ENCODE measurements at places on chromosomes 12 and 14.

DNA sequence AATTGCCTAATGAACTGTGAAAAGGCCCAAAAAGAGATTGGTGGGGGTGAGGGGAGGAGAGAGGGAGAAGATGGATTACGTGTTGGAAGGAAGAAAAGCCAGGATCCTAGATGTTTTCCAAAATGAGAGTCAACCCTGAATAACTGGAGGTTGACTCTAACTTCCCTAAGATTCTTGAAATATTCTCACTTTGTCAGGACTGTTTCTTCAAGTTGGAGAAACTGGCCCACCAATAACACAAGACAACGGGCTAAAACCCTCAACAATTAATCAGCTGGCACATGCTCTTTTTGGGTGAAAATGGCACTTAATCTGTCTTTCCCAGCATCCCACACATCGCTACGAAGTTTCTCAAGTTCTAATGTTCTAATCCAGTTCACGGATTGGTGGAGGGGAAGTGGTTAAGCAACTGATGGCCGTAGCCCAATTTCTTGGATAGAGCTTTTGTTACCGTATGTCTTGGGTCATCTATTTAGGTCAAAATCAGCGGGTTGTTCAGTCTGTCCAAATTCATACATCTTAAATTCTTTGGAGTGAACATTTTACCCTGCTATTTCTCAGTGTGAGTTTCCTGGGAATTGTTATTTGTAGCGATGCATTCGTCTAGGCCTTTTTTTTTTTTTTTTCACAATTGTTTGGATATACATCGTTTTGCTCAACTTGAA, 49.0 kb downstream of the GPHB5 start:
- no peak for DNase-seq

GRCh38 chr14:23128969-23129758, 10.1 kb upstream of the CEBPE start:
- no peak for DNase-seq

DNA sequence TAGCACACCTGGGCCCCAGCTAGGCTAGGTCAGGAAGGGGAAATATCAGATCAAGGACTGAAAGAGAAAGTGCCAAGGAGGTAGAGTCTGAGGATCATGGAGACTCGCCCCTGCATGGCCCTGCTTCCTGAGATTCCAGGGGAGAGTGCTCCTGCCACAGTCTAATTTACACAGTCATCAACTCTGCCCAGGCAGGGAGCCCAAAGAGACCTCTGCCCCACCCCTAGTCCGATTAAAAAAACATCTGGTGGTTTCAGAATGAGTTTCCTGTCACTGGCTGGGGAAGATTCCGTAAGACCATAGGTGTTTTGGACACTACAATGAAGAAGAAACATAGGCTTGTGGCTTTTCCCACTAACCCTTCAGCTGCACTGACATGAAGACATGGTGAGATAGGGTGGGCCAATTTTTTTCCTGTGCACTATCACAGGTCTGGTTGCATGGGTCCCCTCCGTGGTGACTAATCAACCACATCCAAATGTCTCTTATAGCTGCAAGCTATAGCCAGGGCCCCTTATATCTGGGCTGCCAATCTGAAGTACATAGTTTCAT, 31.5 kb upstream of the GZMB start:
- DNase-seq: peak; percentile 8

GRCh38 chr12:111748867-111749266, 17.9 kb upstream of the ALDH2 start:
- DNase-seq: no peak

DNA sequence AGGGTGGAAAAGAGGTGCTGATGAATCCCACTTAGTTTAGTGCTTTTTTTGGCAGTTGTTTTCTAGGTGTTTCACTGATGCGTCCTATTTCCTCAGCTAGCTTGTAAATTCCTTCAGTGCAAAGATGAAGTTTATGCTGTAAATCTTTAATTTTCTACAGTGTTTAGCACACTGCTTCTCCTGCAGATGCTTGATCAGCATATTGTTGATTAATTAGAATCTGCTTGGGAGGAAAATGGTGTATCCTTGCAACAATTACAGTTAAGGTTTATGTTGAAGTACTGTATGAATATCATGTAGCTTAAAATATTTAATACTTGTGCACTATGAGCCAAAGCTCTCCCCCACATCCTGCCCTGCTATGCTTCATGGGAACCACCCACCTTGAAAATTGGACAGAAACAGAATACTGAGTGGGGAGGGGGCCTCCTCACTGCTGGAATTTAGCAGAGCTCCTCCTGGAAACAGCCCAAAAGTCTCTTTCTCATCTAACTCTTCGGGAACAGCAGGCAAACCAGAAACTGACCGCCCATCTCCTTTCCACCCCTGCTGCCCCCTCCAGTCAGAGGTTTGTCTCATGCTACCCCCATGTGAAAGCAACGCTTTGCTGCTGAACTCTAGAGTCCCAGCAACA, 20.3 kb upstream of the DHRS4 start:
- no peak for DNase-seq

GRCh38 chr14:99522457-99522891, 41.3 kb downstream of the CCNK start:
- no peak for DNase-seq

GRCh38 chr12:49231878-49232655, 32.8 kb upstream of the TUBA1C start:
- no peak for DNase-seq

GRCh38 chr14:93023802-93024434, 91.8 kb downstream of the ITPK1 start:
- no peak for DNase-seq

DNA sequence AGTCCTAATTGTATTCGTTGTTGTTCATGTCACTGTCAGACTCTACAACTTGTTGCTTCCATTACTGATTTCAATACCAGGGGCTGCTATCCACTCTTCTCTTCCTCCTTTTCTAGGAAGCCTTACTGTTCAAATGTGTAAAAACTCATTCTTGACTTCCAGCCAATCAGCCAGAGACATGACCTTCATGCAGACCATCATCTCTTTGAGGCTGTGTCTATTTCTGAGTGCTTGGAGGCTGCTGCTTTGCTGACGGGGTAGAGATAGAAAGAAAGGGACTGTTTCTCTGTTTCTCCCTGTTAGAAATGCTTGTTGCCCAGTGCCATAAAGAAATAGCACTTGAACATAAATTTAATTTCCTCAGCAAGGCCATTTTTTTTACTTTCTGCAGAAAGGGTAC, 282.9 kb downstream of the RGS6 start:
- DNase-seq: no peak

- no peak for DNase-seq
Observed at GRCh38 chr14:56632195-56632594, 52.6 kb downstream of the TMEM260 start.

DNA sequence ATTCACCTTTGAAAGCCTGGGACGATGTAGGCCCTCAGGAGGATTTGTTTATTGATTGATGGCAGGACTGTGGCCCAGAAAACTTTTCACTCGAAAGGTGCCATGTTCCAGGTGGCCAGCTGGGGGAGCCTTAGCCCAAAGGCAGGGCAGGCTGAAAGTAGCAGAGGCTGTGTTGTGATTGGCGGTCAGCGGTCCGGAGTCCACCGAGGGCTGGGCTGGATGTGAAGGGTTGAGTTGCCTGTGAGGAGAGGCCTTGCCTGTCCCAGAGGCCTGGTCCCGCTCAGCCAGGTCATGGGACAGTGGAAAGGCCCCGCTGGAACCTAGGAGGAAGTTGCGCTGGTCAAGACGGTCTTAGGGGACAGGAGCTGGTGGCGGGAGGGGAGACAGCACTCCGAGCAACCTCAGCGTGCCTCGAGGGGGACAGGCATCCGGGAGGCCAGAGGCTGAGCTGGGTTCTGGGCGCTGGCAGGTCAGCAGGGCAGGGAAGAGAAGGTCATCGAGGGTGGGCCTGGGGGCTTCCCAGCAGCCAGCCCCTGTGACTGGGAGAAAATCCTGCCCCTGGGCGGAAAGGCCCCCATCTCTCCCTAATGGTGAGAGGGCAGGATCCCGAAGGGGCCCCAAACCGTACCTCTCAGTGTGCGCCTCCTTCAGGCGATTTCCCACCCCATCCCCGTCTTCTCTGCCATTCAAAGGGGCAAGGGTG, 26.3 kb downstream of the CMA1 start:
- peak; percentile 21 for DNase-seq

DNA sequence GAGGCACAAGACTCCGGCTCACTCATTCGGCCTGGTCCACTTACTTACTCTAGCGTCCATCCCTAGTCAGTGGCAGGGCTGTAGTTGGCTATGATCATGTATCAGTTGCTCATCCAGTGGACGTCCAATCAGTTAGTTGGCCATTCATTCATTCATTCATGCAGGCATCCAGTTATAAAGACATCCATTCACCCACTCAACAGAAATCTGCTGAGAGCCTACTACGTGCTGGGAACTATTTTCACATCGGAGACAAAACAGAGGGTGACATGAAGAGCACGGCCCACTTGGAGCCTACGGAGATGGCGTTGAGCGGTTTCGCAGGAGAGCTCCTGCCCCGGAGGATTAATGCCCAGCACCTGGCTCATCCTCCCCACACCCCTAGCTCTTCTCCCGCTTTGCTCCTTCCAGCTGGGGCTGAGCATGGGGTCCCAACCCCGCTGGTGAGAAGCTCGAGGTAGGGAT, 49.7 kb downstream of the SNAPC1 start:
- no peak for DNase-seq

- DNase-seq: no peak
Observed at GRCh38 chr14:75281654-75282019, 3.0 kb downstream of the FOS start.

DNA sequence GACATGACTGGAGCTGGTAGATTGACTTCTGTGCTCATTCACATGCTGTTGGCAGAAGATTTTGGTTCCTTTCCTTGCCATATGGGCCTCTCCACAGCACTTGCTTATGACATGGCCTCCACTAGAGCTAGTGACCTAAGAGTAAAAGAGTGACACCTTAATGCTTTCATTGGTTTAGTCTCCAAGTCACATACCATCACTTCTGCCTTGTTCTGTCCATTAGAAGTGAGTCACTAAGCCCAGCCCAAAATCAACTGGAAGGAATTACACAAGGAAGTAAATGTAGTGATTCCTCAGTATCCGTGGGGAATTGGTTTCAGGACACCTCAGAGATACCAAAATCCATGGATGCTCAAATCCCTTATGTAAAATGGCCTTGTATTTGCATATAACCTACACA, 81.3 kb downstream of the PPHLN1 start:
- DNase-seq: no peak

DNA sequence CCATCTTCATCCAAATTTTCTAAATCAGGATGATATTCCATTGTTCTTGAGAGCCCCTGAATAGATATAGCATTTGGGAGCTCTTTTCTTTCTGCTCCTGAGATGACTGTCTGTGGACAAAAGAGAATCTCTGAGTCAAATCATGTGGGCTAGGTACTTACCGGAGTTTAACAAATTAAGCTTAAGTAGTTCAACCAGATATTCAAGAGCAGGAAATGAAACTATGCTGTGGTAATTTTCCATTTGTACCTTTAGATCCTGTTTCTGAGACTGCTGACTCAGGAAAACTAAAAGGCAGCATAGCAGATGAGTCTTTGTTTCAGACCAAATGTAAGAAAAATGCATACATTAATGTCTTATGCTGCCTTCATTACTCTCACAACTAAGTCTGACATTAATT, at the start of gene CLEC7A:
CLEC7A (minus strand) TSS at position 158 of the 400 bp plus-strand sequence; CDS start at position 41, 117 bp downstream.
- DNase-seq: no peak

GRCh38 chr12:67433385-67434175, 164.4 kb downstream of the CAND1 start:
- no peak for DNase-seq

DNA sequence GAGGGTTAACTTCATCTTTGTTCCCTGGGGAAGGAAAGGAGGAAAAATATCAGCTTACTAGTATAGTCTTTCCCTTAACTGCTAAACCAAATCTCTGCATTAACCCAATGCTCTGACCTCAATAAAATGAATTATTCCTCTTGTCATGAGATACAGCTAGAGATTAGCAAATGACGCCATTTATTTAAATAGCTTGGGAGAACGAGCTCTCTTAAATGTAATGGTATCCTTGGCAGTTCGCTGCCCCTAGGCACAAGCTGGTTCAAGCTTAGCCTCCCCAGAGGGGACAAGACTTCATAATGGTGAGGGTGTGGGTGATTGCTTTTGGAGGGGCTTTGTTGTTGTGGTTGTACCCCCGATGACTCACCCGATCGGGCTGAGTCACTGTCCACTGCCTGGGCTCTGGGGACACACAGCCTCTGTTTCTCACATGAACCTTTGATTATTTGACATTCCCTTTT, 19.6 kb downstream of the FNTB start:
- no peak for DNase-seq

- no peak for DNase-seq
Observed at GRCh38 chr12:50085615-50086072, 502 bp downstream of the SMARCD1 start.

DNA sequence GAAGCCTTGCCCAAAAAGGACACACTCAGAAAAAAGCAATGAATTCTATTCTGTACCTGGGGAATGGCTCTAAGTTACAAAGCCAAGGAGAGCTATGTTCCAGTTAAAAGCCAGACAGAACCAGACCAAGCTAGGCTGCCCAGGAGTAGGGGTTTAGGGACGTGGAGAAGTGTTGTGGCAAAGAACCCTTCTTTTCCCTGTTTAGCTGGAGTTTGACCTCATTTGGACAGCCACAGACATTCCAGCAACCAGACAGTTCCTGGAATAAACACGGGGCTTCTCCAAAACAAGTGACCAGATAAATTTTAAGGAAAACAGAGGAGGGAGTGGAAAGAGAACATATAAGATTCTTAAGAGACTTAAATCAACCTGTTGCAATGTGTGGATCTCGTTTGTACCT, 62.3 kb downstream of the GCH1 start:
- no peak for DNase-seq

GRCh38 chr12:130878193-130879185, 6.6 kb downstream of the RAN start:
- no peak for DNase-seq

GRCh38 chr12:69985656-69986055, 160.6 kb downstream of the MYRFL start:
- no peak for DNase-seq

GRCh38 chr12:77782034-77782433, 48.7 kb upstream of the NAV3 start:
- DNase-seq: no peak

DNA sequence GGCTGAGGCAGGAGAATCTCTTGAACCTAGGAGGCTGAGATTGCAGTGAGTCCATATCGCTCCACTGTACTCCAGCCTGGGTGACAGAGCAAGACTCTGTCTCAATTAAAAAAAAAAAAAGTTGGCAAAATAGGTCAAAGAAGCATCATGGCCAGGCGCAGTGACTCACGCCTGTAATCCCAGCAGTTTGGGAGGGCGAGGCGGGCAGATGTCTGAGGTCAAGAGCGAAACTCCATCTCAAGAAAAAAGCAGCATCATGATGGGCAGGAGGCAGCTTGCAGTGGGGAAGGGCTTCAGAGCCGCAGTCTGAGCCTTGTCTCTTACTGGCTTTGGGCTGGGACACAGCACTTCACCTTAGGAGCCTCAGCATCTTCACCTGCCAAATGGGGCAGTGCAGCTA, 21.4 kb downstream of the TEAD4 start:
- no peak for DNase-seq

DNA sequence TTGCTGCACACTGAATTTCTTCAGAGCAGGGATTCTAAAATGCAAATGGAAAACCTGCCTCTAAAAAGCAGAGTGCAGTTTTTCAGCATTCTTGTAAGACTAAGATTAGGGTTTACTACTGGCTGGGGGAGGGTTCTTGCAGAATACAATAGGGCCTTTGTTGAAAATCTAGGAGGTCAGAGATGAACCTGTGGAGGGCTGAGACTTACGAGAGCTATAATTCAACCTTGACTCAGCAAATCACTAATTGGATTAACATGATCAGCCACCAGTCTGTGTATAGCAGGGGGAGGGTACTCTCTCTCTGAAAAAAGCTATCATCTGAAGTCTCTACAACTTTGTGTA, 92.6 kb upstream of the HIF1A start:
- no peak for DNase-seq

- DNase-seq: no peak
Observed at GRCh38 chr14:60845523-60845922, 111.0 kb downstream of the MNAT1 start.

- no peak for DNase-seq
Observed at GRCh38 chr12:101859664-101860607, 17.4 kb upstream of the DRAM1 start.
